Hematopoietic multipotent progenitor cell (in vitro differentiated cells): ENCODE measurements at places on chromosomes 7 and 10.

DNA sequence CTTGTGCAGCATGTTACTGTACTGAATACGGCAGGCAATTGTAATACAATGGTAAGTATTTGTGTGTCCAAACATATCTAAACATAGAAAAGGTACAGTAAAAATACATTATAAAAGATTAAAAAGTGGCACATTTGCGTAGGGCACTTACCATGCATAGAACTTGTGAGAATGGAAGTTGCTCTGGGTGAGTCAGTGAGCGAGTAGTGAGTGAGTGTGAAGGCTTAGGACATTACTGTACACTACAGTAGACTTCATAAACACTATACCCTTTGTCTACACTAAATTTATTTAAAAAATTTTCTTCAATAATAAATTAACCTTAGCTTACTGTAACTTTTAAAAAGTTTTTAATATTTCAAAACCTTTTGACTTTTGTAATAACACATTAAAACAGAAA is 37.5 kb downstream of the BPGM start:
- no peak for DNase-seq

DNA sequence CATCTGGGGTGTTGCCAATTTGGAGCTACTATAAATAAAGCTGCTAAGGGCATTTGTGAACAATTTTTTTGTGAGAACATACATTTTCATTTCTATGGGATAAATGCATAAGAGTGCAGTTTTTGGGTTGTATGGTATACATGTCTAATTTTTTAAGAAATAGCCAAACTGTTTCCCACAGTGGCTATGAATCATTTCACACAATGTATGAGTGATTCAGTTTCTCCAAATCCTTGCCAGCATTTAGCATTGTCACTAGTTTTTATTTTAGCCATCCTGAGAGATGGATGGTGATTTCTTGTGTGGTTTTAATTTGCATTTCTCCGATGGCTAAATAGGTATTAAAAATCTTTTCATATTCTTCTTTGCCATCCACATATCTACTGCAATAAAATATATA is 105.3 kb downstream of the AMPH start:
- no peak for DNase-seq

- no peak for DNase-seq
Measured at GRCh38 chr10:52895059-52895458, 122.5 kb upstream of the MBL2 start.

- DNase-seq = no peak
Measured at GRCh38 chr10:13062803-13063202, 37.2 kb upstream of the OPTN start.

GRCh38 chr10:45095286-45095685 is 94.6 kb downstream of the ZNF22 start:
- no peak for DNase-seq

GRCh38 chr7:115734641-115735040 is 295.9 kb downstream of the TFEC start:
- DNase-seq = no peak

DNA sequence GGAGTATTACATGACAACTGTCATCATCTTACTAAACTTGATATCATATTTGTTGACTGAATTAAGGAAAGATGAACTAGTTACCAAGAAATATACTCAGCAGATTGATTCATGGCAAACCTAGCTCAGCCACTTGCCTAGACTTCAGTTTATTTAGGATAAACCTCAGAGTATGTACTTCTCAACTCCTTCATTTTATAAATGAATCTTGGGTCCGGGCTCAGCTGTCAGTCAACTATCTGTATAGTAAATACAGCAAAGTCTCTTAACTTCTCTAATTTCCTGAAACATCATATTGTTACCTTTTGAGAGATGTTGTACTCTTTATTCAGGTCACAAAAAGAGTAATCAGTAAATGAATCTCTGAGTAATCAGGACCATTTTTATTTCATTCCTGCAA is 211.0 kb upstream of the KLF14 start:
- no peak for DNase-seq

DNA sequence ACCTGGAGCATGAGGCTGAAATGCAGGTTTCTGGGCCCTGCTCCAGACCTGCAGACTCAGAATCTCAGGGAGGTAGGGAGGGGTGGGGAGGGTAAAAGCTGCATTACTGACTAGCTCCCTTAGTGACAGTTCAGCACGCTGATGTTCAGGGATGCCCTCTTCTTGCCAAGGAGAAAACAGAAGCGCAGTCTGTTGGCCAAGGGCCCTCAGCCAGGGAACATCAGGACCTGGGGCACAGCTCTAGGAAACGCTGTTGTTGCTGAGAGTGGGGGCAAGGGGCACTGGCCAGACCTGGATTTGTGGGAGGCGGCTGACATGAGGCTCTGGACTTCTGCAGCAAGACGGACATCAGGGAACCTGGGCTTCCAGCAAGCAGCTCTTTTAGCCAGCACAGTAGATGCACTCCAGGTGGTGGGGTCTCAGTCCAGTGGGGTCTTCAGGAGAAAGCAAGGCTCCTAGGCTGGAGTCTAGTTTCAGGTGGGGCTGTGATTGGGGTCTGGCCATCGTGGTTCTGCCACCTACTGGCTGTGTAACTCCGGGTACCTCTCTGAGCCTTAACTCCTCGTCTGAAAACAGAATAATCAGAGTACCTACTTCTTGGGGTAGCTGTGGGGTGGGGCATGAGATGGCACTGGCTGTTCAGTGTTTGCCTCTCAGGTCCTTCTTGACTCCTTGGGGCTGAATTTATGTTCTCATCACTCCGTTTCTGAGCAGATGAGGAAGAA is 72.9 kb upstream of the PRLHR start:
- no peak for DNase-seq

GRCh38 chr10:19658622-19659233 is 157.5 kb upstream of the PLXDC2 start:
- DNase-seq = no peak

- no peak for DNase-seq
Measured at GRCh38 chr10:90718182-90718581, 139.7 kb downstream of the HTR7 start.

- no peak for DNase-seq
Measured at GRCh38 chr7:1666823-1667565, 3.1 kb upstream of the ELFN1 start.

GRCh38 chr7:148149730-148150129 is 440.8 kb upstream of the C7orf33 start:
- DNase-seq = no peak

- DNase-seq = no peak
Measured at GRCh38 chr10:103475437-103475836, 3.6 kb downstream of the CALHM3 start.

DNA sequence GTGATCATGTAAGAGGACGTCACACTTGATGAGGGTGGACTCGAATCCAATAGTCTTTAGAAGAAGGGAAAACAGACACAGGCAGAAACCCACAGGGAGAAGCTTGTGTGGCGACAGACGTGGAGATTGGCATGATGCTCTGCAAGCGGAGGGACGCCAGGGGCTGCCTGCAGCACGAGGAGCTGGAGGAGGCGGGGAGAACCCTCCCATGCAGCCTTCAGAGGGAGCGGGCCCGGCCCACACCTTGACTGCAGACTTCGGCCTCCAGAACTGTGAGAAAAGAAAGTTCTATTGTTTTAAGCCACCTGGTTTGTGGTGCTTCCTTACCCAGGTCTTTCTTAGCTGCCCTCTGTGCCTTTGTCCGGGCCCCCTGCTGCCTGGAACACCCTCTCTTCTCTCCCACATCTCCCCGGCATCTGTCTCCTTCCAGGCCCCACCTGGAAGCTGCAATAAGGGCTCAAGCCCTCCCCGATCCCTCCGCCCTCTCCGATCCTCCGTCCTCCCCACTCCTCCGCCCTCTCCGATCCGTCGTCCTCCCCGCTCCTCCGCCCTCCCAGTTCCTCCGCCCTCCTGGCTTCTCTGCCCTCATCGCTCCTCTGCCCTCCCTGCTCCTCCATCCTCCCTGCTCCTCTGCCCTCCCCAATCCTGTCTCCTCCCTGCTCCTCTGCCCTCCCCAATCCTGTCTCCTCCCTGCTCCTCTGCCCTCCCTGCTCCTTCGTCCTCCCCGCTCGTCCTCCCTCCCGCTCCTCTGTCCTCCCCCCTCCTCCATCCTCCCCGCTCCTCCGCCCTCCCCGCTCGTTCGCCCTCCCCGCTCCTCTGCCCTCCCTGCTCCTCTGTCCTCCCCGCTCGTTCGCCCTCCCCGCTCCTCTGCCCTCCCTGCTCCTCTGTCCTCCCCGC is 17.4 kb upstream of the PRKAG2 start:
- DNase-seq = no peak

- no peak for DNase-seq
Measured at GRCh38 chr7:100401811-100402210, 26.7 kb downstream of the ZCWPW1 start.

DNA sequence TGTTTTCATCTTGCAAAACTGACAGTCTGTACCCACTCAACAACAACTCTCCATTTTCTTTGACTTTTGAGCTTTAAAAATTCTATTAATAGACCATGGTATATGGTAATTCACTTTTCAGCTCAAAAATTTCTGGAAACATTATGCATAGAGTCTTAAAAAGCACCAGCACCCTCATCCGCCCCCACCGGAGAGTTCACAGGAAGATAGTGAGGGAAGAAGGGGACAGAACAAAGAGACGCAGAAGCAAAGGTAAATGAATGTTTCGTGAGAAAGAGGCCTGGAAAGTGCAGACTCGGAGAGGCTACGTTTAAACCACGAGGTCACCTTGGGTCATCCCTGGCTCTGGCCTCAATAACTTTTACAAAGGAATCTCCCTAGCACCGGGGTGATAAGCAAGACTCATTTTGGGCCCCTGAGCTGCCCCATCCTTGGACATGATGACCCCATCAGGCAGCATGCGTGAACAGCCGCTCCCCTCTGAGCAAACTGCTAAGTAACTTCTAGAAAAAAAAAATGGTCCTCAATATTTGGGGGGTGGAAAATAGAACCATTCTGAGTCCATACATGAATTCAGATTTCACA is 96.3 kb downstream of the CPXM2 start:
- no peak for DNase-seq

DNA sequence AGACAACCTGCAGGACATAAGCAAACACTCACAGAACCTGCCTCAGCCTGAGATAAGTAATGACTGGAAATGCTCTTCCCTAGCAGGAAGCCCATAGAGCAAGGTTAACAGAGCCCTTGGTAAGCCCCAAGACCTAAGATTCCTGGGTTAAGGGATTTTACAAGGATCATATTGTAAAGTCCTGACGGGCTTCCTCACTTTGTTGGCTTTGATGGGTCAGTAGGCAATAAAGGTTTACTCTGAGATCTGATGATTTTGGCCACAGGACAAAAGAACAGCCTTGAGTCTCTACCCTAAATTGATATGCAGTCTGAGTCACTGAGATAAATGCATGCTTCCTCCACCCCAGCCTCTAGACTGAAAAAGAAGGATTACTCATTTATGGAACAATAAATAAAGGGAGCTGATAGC is 270.8 kb downstream of the HTR7 start:
- DNase-seq = no peak

DNA sequence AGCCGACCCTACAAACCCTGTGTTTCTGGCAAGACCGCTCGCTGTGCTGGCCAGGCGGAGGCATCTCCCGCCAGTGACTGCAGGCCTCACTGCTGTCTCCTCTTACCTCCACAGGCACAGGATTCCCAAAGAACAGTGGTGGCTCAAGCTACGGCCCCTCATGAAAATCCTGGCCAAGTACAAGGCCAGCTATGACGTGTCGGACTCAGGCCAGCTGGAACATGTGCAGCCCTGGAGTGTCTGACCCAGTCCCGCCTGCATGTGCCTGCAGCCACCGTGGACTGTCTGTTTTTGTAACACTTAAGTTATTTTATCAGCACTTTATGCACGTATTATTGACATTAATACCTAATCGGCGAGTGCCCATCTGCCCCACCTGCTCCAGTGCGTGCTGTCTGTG is 36.2 kb downstream of the PITRM1 start:
- DNase-seq = no peak

DNA sequence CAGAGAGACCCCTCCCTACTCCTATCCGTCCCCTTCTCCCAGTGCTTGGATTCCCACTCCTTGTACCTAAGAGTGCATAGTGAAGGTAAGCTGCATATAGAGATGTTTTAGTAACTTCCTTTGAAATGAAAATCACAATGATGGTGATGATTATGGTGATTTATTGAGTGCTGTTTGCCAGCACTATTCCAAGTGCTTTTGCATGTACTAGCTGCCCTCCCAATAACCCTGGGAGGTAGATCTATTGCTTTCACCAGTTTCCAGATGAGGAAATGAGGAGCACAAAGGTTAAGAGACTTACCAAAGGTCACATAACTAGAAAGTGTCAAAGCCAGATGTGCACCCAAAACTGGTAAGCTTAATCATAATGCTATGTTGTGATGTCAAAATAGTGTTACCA is 80.4 kb upstream of the NEUROD6 start:
- no peak for DNase-seq

DNA sequence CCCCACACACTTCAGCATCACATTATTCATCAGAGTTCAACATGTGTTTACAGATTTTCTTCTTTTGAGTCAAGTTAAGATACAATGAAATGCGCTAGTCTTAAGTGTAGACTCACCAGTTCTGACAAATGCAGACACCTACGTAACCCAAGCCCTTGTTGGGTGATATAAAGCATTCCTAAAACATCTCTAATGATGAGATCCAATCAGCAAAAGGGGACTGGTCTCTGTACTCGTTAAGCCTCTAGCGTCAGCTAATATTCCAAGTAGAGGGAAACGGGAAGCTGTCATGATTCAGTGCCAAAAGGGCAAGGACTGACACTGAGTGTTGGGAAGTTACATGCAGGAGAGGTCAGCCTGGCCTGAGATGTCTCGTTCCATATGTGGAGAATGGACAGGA is 38.7 kb upstream of the TRIL start:
- no peak for DNase-seq

GRCh38 chr10:8438603-8439002 is 384.1 kb downstream of the GATA3 start:
- peak; percentile 29 for DNase-seq

DNA sequence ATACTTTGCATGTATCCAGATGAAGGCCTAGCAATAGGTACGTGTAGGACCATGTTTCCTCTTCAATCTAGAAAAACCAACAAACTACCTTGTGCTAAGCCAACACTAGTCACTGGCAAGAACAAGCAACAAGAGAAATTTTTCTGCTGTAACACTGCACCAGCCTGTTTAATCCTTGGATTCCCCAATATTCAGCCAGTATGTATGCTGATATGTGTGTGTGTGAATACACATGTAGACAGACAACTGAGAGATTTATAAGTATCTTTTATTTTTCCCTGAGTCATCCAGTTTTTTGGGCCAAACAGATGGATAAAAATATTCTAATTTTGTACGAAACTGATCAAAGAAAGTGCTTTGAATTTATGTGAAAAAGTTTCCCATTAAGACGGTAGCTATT is 26.2 kb downstream of the GLI3 start:
- DNase-seq = no peak

- no peak for DNase-seq
Measured at GRCh38 chr10:58704226-58704625, 191.6 kb downstream of the BICC1 start.
